ENCODE measurements at places on chromosomes 16 and 17.
A peak's percentile ranks its signal among the peaks of the same experiment; 100 is the strongest.

DNA sequence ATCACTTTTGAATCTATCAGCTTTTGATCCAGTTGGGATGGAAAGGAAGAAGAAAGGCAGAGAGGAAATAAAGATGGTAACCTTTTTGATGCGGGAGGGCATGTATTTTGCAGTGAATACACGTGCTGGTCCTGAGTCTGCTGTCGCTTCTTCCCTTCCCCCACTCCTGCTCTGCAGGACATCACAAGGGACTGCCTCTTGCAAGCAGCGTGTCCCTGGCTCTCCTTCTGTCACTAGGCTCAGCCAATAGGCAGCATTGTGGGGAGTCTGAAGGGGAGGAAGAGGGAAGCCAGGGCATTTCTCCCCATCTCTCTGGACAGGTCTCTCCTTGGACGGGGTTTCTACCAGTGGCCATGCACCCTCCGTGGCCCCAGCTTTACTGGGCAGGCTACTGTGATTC, 15.7 kb upstream of the WFDC1 start:
- DNase-seq: no peak

- DNase-seq: no peak
Observed at GRCh38 chr17:82862737-82863382, 23.0 kb upstream of the ZNF750 start.

- DNase-seq: no peak
Observed at GRCh38 chr17:45233423-45233924, 11.8 kb downstream of the FMNL1 start.

DNA sequence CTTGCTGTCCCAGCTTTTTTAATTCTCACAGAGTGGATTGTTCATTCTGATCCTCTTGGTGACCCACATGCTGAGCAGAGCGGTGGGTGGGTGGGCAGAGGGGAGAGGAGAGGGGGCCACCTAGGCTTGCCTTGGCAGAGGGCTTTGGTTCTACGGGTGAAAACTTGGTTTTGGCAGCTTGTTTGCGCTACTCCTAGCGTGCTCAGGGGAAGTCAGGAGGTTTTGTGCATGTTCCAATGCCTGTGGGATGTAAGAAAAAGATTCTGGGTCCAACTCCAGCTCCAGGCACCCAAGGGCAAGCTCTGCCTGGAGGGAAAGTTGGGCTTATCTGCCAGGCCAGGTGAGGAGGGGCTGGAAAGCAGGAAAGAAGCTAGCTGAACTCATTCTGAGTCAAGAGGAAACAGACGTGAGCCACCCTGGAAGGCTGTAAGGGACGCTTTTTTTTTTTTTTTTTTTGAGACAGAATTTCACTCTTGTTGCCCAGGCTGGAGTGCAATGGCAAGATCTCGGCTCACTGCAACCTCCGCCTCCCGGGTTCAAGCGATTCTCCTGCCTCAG, 169.1 kb downstream of the WSCD1 start:
- DNase-seq: no peak

DNA sequence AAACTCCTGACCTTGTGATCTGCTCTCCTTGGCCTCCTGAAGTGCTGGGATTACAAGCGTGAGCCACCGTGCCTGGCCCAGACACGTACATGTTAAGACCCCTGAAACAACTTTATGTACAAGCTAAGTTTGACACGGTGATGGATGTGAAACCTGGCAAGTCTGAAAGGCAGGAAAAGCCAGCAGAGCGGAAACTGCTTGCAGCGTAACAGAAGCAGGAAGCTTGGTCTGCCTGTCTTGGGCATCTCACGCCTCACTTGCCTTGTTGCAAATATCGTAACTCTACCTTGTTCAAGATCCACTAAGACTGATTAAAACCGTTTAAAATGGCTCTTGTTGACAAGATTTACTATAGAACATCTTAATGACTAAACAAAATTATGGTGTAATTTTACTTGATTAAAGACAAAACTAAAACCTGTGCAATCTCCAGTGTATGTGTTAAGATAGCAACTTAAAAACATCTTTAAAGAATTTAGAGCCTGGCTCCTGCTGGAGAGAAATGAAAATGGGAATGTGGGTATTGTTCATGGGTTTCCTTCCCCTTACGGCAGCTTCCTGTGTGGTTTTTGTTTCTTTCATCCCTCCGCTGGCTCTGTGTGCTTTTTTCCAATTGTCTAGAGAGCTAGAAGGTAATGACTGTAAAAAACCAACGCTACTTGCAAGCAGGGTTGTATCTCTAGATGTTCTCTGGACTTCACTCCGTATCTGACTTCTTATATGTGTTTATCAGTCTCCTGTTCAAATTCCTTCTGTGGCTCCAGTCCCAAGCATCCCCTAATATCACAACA, 477.6 kb downstream of the XYLT1 start:
- peak; percentile 7 for DNase-seq

DNA sequence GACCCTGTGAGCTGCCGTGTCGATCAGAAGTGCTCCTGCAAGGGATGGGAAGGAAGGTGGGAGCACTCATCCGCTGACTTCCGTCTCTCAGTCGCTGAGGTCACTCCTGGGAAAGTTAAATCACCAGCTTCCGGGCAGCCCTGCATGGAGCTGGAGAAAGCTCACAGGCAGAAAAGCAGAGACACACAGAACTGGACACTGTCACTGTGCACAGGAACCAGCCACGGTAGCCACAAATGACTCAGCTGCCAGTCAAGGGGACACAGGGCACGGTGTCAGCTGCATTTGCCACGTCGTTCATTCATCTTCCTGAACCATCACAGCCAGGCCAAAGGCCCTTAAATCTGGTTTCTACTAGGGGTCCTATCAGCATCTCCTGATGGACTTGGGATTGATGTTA, 226.4 kb upstream of the PSMD7 start:
- no peak for DNase-seq

DNA sequence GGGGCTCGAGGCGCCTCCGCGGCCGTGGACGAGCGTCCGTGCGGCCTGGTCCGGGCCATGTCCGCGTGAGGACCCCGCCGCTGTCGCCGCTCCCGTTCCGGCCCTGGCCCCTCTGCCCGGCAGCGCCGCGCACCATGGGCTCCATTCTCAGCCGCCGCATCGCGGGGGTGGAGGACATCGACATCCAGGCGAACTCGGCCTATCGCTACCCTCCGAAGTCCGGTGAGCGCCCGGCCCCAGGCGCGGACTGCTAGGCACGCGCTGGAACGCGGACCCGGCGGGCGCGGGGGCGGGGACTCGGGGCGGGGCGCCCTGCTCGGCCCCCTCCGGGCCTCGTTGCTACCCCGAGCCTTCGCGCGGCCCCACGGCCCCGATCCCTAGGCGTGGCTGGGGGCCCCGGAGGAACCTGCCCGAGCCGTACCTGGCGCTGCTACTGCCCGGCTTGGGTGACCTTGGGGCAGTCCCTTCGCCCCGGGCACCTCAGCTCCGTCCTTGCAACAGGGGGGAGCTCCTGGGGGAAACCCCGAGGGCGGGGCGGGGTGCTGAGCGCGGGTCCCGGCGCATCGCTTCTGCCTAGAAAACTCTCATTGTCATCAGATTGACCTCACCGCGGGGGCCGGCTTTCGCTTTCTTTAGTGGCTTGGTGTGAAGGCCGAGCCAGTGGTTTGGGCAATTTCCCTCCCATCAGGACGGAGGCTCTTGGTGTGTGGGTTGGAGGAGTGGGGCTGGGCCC, 367 bp downstream of the MGRN1 start:
- DNase-seq: peak; percentile 41

DNA sequence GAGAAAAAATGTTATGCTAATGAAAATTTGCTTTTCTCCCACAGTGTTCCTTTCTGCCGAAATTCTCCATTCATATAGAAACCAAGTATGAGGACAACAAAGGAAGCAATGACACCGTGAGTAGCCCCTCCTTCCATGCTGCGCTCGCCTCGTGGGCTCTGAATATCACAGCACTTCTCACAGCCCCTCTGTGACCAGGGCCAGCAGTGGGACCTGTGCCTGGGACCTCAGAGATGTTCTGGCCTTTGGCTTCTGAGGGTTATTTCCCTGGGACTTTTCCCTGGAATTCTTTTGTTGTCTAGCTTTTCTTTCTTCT, 139.6 kb upstream of the NOL11 start:
- no peak for DNase-seq

DNA sequence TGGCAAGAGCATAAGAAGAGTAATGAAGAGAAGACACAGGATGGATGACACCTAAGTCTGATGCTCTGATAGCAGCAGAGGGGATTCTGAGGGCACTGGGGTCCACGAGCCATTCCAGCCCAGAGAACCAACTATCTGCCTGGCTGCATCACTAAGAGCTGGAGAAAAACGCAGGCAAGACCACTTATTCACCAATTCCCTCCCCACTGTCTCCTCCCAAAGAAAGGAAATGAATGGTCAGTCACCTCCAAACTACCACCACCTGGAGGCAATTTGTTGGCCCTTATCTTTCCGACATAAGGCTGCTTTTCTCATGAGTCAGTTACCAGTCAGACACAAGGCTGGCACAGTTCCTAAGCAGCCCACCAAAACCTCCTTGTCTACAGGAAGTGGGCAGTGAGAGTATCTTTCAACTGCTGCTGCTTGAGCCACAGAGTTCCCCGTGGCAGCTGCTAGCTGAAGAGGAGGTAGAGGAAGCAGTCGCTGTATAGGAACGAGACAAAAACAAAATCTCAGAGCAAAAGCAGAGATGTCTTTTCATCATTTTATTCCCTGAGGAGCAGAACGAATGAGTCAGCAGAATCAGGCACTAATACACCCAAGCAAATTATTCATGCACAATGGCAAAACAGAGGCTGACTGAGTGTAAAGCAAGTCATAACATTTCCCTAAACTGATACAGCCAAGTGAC, 111.1 kb downstream of the SMG6 start:
- peak; percentile 40 for DNase-seq

- no peak for DNase-seq
Observed at GRCh38 chr16:51440131-51440889, 289.2 kb upstream of the SALL1 start.

- DNase-seq: no peak
Observed at GRCh38 chr17:33522623-33523022, 229.5 kb upstream of the ASIC2 start.

DNA sequence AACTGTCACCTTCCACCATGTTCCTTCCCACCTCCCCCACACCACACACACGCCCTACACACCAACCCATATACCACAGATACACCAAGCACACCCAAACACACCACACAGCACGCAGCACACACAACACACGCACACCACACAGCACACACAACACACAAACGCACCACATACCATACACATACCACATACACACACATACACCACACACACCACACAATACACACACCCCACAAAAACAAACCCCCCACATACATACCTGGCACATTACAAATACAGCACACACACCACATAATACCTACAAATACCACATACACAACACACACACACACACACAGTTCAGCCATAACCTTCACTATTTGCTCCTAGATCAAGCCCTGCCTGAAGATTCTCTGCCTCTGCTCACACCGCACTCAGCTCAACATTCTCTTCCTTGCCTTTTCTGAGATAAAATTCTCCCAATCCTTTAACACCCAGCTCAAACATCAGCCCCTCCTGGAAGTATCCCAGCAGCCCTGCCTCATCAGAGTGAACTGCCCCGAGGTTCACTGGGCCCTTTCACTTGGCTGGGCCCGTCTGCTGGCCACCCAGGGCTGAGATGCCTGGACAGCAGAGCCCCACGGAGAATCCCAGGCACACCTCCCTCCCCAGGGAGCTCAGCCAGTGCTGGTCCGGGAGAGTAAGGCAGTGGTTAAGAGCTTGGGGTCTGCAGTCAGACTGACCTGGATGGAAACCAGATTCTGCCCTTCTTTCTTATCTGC, 31.9 kb upstream of the CPNE2 start:
- DNase-seq: no peak

GRCh38 chr16:84749815-84750214, 50.0 kb downstream of the USP10 start:
- DNase-seq: no peak

GRCh38 chr16:53509906-53510703, 7.1 kb upstream of the AKTIP start:
- peak; percentile 19 for DNase-seq

DNA sequence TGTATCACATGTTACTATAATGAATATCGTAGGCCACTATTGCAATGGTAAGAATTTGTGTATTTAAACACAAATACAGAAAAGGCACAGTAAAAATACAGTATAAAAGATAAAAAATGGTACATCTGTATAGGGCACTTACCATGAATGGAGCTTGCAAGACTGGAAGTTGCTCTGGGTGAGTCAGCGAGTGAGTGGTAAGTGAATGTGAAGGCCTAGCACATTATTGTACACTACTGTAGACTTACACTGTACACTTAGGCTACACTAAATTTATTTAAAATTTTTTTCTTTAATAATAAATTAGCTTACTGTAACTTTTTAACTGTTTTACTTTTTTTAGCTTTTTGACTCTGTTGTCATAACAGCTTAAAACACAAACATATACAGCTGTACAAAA, 42.5 kb downstream of the AKAP10 start:
- no peak for DNase-seq

DNA sequence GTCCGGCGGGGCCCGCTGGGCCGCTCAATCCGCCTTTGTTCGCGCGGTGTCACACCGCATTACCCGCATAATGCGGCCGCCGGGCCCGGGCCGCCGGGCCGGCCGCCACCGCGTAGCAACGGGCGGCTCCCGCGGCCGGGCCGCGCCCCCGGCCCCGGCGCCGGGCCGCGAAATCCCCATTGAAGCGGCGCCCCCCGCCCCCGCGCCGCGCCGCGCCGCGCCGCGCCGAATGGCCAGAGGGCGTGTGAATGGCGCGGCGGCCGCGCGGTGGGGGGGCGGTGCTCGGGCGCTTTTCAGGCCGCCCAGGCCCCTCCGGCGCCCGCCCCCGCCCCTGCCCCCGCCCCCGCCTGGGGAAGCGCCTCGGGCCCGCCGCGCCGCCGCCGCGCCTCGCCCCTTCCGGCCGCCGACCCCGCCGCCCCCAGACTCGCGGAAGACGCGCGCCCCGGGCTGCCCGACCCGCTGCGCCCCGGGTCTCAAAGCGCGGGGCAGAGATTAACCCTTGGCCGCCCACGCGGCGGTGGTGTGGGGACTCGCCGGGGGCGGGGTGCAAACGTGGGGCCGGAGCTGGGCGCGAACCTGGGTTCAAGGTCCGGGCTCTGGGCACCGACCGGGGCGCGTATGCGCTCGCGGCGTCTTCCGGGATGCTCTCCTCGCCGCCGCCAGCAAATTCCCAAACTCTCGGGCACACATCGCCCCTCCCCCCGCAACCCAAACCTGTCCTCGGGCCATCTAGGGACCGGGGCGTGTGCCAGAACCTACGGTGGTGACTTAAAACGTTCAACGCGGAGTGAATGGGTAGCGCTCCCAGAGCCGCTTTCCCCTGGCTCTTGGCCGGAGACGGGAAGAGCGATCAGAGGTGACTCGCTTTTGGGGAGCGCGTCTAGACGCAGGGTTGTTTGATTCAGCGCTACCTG, 46.7 kb downstream of the WNT3 start:
- DNase-seq: no peak

DNA sequence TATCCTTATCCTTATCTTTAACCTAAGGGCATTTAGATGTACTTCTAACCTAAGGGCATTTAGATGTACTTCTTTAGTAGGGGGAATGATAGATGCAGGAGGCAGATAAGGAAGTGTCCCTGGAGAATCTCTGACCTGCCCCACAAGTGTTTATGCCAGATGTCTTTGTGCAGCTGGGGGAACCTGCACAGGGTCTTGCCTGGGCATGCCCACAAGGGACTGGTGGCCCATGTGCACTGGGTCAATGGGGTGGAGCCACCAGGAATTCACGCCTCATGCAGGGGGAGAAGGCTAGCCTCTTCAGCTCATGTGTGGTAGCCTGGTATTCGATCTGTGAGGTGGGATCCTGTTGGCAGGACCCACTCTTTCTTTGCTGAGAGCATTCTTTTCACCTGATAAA, 38.0 kb downstream of the CA10 start:
- no peak for DNase-seq
